Activated T-helper 1 cell treated with anti-CD3 and anti-CD28 coated beads, Interleukin-12 subunit alpha, Interleukin-12 subunit beta, Interleukin-2, Interleukin-4 antibody, amounts not matched to agents 30 ng/mL and 10 ng/mL and 1 ng/mL, durations not matched to agents 14 hours and 24 hours and 36 hours (primary cell): ENCODE measurements at places on chromosomes 11 and 22. TPM values are rescaled to one million over a fixed set of nuclear protein-coding genes. Genes with fewer than 3 reads are reported as not detected.

Gene GDPD4
- not detected in 2 replicates for total RNA-seq

Gene LDLRAD3
- total RNA-seq = 0.57 and 0.76 TPM in 2 replicates

Gene SCGB1C1
- not detected in 2 replicates for total RNA-seq

Gene TSSK2
- not detected in 2 replicates for total RNA-seq

Gene LRRN4CL
- total RNA-seq = 0.17 and 0.26 TPM in 2 replicates

Gene SIK2
- total RNA-seq = 8.4 and 10.0 TPM in 2 replicates

Gene WNT11
- total RNA-seq = 0.39 TPM in 1 of 2 replicates, not detected in the other

Gene AQP11
- total RNA-seq = 0.18 and 0.59 TPM in 2 replicates

Gene CREB3L1
- total RNA-seq = 0.15 and 0.39 TPM in 2 replicates

Gene NPAT
- 28.2 and 34.3 TPM in 2 replicates for total RNA-seq

Gene FAR1
- total RNA-seq = 67.3 and 67.4 TPM in 2 replicates

Gene OMP
- total RNA-seq = not detected in 2 replicates

Gene TSKU
- total RNA-seq = 0.91 and 1.1 TPM in 2 replicates

Gene ACTN3
- total RNA-seq = 0.05 TPM in 1 of 2 replicates, not detected in the other

Gene DCHS1
- total RNA-seq = 0.24 and 0.39 TPM in 2 replicates

Gene POGLUT3
- total RNA-seq = 8.5 TPM in 2 replicates

Gene PKNOX2
- not detected in 2 replicates for total RNA-seq

Gene ZP1
- total RNA-seq = not detected in 2 replicates

Gene CARD16
- total RNA-seq = 9.5 and 10.5 TPM in 2 replicates

Gene OR9Q1
- total RNA-seq = not detected in 2 replicates

Gene IGSF9B
- total RNA-seq = 73.6 and 77.2 TPM in 2 replicates

Gene C11orf98
- 146 and 151 TPM in 2 replicates for total RNA-seq

Gene ASCL2
- 0.42 and 0.54 TPM in 2 replicates for total RNA-seq

Gene P2RX6
- 0.18 and 0.22 TPM in 2 replicates for total RNA-seq

Gene PYGM
- total RNA-seq = 2.7 and 4.8 TPM in 2 replicates

Gene OR5B17
- total RNA-seq = not detected in 2 replicates
